ENCODE measurements at places on chromosomes 16 and 17. TPM values are rescaled to one million over a fixed set of nuclear protein-coding genes. Genes with fewer than 3 reads are reported as not detected.

- DNase-seq = no peak
- no peaks in the 10 kb centered on the region for H3K27me3 ChIP-seq
- peaks cover 34% of the 10 kb centered on the region for H3K4me1 ChIP-seq
These were observed 218.7 kb downstream of the XYLT1 start for GRCh38 chr16:17252064-17252463.

DNA sequence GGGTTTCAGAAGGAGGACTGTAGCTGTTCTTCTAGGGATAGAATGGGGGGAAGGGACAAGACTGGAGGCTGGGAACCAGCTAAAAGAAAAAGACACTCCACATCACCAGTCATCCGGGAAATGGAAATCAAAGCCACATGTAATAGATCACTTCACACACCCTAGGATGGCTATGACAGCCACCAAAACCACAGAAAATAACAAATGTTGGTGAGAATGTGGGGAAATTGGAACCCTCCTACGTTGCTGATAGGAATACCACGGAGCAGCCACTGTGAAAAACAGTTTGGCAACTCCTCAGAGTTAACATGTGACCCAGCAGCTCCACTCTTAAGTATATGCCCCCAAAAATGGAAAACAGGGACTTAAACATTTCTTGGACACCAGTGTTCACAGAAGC is 2.3 kb downstream of the TLE7 start:
- H3K27ac ChIP-seq = no peak overlapping the region
- peaks cover 19% of the 10 kb centered on the region for H3K27me3 ChIP-seq
- no peaks in the 10 kb centered on the region for H3K36me3 ChIP-seq
- no peak for DNase-seq

GRCh38 chr16:54286366-54287130 is at the start of gene IRX3:
TSS of gene IRX3 (minus strand) at chr16:54286787. CDS start at chr16:54286050, 737 bp downstream.
- H3K27ac ChIP-seq = peak within 1 kb of the TSS; percentile 1
- H3K4me1 ChIP-seq = peaks cover 17% of the 10 kb centered on the region
- DNase-seq = no peak
- H3K36me3 ChIP-seq = no peaks in the 10 kb centered on the region

GRCh38 chr17:2418572-2418971 is 17.7 kb upstream of the MNT start:
- H3K36me3 ChIP-seq = peaks cover 69% of the 10 kb centered on the region
- no peak overlapping the region for H3K27ac ChIP-seq

DNA sequence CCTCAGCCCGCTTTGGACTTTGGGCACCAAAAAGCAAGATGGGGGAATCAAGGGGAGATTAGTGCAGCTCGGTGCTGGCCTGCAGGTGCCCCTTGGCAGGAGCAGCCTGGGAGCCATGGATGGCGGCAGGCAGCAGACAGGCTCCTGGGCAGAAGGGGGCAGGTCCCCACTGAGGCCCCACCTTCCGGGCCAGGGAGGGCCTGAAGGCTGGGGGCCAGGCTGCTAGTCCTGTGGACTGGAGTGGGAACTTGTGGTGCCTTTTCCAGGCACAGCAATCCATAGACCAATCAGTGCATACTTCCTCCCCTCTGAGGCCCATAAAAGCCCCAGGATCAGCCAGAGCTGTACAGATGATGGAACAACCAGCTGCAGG is 64.0 kb downstream of the USP32 start:
- DNase-seq = no peak
- peaks cover 47% of the 10 kb centered on the region for H3K36me3 ChIP-seq
- peaks cover 3% of the 10 kb centered on the region for H3K4me1 ChIP-seq
- H3K27ac ChIP-seq = no peak overlapping the region
- H3K27me3 ChIP-seq = no peaks in the 10 kb centered on the region

DNA sequence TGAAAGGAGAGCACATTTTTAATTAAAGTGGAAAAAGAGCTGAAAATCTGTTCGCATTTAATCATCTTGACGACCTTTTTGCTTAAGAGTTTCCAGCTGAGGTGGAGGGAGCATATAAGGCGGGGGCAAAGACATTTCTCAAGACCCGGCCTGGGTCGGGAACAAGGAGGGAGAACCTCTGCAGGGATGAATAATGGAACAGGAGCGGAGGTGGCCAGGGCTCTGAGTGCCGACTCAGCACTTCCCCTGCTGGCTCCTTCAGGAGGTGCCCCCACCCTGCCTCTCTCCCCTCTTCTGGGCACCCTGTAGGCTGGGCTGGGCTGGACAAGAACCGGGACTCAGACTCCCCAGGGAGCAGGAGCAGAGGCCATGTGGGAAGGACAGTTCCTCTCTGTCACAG is 7.9 kb upstream of the NGFR start:
- H3K27me3 ChIP-seq = peaks cover 52% of the 10 kb centered on the region
- no peak overlapping the region for H3K27ac ChIP-seq
- no peak for DNase-seq
- no peak overlapping the region for H3K4me3 ChIP-seq

DNA sequence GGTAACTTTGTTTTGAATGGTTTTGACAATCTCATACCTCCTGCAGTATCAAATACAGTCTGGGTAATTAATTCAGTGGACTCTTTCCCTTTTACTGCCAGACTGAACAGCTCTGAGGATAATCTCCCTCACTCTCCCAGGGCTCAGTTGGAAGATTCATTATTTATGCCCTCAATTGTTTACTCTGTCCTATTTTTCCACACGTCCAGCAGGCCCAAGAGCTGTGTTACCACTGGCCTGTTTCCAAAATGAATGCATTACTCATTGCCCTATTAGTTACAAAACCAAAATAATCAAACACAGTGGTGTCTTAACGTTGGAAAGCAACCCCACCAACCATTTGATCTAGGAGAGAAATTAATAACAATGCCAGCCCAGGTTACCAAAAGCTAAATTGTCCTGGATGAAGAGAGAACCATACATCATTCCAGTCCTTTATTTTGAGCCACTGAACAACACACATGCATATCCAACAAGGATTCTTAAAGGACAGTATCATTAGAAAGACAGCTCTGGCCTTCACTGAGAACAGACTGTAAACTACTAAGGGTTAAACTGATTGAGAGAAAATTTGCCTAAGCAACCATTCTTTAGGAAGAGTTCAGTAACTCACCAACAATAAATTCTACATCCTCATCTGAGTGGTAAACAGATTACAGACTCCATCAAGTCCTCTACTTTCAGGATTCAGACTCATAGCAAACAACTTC is 34.5 kb downstream of the FAM222B start:
- no peak for DNase-seq
- peaks cover 29% of the 10 kb centered on the region for H3K4me1 ChIP-seq

Gene KCNAB3
- 10.8 TPM for total RNA-seq

Gene RANGRF
- total RNA-seq = 50.9 TPM
